ENCODE measurements at places on chromosomes 1 and 21.

DNA sequence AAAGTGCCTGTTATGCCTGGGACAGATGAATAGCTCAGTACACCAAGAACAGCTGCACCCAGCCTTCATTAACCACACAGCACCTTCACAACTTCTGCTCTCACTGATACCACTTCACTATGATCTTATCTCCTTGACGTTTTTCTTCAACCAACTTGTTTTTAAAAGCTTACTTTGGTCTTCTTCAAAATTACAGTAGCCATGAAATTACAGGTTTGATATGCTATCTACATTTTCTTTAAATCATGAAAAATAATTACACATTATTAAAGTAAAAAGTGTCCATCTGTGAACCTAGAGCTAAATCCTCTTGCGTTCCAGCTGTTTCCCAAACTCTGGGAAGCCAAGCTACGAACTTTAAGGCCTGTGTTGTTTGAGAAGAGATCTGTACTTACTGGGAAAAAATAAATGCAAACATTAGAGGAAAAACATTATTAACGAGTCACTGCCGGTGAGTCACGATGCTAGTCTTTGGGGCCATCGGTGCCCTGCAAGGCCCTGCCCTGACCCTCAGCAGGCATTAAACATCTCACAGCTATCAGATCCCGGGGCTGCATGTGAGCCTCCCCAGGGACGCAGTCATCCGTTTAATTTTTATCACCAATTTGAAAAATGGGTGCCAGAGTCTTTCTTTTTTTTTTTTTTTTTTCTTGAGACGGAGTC, 56.3 kb upstream of the GPR153 start:
- no peak for DNase-seq

- DNase-seq, result no peak
Measured at GRCh38 chr1:60287536-60287935, 214.0 kb upstream of the C1orf87 start.

DNA sequence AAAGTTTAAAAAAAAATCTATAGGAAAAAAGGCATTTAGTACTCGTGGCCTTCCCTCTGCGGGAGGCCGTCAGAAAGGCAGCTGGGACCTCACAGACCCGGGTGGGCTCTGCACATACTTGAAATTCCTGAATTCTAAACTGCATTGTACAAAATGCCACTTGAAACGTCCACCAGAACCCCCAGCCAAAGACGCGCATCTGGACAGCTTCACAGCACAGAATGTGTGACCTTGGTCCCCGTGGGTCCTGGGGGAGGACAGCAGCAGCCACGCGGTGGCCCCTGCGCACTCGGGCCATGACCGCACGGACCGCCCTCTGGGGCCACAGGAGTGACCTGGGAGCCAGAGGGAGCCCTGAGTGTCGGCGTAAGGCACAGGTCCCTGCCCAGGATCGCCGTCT, 20.6 kb upstream of the MRPS14 start:
- DNase-seq, result no peak

GRCh38 chr1:67892476-67893125, 59.3 kb upstream of the GNG12 start:
- no peak for DNase-seq

GRCh38 chr1:6239950-6240768, 3.8 kb upstream of the HES3 start:
- DNase-seq, result no peak

- no peak for DNase-seq
Measured at GRCh38 chr1:64323054-64323453, 119.6 kb downstream of the UBE2U start.
